ENCODE measurements at places on chromosomes 13 and 19.

DNA sequence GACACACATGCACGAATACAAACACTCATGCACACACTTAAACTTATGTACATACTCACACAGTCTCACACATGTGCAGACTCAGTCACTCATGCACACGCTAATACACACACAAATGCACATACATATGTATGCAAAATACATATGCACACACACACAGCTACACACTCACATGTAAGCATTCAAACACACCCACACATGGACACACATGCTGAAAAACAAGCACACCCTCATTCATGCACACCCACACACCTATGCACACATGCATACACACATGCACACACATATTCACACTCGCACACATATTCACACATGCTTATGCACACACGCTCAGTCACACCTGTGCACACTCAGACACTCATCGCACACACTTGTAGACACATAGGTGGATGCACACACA, 9.3 kb downstream of the MUC16 start:
- DNase-seq = no peak

DNA sequence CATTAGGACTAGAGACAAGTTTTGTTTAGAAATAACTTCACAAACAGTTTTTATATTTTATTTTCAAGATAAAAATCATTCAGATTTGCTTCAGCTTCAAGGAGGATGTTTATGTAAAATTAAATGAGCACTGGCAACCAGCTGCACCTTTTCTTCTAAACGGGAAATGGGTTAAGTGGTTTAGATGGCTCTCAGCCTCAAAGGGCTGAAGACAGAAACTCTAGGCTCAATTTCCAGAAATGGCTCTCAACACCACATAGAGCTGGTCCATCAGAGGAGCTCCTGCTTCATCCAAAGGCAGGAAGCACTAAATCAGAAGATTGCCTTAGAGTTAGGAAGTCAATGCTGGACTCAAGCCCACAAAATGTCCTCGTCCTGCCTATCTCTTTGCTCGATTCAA, 74.7 kb downstream of the ZNF429 start:
- no peak for DNase-seq

GRCh38 chr19:54352041-54352440, 12.7 kb downstream of the LAIR1 start:
- DNase-seq = no peak

DNA sequence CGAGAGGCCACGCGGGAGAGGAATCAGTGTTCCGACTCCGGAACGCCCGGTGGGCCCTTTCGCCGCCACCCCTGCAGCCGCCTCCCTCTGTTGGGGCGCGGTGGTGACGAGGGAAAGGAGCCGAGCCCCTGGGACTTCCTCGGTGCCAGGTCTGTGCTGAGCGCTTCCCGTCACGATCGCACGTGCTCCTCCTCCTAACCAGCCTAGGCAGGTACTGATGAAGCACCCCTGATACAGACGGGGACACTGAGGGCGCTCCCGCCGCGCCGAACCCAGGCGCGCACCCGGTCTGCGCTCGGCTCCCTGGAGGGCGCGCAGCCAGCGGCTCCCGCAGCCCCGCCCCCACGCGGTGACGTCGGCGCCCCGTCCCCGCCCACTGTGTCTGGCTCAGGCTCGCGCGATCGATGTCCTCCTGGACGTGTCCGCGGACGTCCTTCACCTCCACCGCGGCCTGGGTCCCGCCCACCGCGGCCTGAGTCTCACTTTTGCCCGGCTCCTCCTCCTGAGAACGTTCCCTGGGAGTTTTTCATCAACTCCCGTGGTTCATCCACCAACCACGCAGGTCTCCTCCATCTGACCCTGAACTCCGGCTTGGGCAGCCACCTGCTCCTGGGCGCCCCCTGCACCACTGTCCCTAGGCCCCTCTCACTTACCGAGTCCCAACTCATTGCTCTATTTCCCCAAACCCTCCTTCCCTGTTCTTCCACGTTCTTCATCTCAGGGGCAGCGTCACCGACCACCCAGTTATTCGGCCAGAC, 2.6 kb upstream of the KLK15 start:
- DNase-seq = peak; percentile 63

DNA sequence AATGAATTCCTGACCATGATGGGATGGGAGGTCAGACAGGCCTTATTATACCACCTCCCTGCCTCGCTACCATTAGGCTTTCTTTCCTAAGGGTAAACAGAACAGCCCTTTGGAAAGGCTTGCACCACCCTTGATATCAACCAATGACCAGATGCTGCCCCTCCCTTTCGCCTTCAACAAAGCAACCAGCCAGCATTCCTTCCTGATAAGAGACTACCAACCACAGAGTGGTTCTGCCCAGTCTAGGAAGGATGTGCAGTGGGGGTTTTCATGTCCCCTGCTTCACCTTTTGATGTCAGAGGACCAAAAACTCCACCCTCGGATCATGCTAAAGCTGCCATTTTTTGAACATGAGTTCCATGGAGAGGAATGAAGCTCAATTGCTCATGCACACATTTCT, 21.7 kb downstream of the TEX30 start:
- DNase-seq = no peak

DNA sequence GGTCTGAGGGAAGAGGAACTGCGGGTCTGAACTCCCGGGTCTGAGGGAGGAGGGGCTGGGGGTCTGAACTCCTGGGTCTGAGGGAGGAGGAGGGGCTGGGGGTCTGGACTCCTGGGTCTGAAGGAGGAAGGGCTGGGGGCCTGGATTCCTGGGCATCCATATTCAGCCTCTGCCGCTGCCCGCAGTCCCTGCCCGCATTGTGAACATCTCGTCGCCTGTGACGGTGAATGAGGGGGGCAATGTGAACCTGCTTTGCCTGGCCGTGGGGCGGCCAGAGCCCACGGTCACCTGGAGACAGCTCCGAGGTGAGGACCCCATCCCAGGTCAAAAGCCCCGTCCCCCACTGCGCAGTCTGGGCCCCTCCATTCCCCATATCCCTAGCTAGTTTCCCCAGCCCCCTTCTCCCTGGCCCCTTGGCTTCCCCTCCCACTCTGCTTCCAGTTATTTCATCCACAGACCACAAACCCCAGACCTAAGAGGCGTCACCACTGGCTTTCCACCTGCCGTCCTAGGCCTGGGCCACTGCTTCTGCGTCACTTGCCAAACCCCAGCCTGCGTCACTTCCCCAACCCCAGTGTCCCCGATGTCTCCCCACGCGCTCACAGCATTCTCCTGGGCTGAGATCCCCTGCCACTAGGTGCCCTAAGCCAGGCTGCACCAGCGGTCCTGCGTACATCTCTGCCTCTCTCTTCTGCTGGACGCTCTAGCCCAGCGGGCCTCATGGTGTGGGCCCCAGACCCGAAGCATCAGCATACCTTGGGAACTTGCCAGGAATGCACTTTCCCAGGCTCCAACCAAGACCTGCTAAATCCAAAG, 13.9 kb downstream of the IGLON5 start:
- no peak for DNase-seq

GRCh38 chr19:28155265-28155664, 1057.7 kb downstream of the UQCRFS1 start:
- no peak for DNase-seq

GRCh38 chr13:52944697-52945096, 83.9 kb upstream of the OLFM4 start:
- no peak for DNase-seq

DNA sequence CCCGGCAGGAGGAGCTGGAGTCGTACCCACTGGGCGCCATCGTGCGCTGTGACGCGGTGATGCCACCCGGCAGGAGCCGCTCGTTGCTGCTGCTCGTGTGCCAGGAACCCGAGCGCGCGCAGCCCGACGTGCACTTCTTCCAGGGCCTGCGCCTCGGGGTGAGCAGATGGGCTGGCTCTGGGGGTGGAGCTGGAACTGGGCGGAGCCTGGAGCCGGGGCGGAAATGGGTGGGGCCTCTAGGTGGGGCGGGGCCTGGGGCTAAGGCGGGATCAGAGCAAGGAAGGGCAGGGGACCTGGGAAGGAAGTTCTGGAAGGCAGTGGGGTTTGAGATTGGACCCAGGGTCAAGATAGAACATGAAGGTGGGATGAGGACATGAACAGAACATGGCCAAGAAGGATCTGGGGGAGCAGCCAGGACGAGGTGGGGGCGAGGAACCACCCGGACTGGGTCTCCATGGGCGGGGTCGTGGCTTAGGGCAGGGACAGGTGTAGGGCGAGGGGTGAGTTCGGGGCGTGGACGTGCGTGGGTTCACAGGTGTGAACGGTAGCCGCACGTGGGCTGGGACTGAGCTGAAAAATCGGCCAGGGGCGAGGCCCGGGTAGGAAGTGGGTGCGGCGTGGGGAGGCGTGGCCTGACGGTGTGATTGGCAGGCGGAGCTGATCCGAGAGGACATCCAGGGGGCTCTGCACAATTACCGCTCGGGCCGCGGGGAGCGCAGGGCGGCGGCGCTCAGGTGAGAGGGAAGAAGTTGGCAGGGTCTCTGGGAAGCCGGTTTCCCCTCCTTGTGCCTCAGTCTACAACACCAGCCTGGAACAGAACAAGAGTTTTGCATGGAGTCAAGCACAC, 4.7 kb downstream of the EPS8L1 start:
- no peak for DNase-seq

DNA sequence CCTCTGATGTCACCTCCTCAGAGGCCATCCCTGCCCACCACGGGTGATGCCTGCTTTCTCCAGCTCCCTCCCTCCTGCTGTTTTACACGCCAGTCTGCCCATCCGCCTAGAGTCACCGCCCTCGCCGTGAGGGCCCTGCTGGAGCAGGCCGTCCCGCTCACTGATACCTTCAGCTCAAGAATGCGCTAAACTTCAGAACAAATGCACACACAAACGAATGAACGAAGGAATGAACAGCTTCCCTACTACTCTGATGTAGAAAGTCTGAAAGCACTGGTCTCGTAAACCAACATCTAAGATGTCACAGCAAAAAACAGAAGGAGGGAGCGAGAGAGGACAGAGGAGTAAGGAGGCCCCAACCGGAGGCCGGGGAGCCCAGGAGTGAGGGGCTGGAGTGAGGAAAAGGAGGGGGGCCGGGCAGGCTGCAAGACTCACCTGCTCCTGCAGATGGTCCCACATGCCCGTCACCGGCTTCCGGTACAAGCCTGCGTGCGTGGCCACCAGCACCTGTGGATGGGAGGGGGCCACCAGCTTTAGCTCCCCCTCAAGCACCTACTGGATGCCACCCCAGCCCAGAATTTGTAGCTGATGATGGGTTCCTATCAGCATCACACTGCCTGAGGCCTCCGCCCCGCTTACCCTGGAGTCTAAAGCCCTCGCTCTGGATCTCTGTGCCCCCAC, 4.0 kb downstream of the PNKP start:
- no peak for DNase-seq

GRCh38 chr13:87999240-87999700, 328.1 kb downstream of the SLITRK5 start:
- DNase-seq = no peak
